Activated gamma-delta T cell (primary cell): ENCODE measurements at places on chromosomes 11 and 22.

DNA sequence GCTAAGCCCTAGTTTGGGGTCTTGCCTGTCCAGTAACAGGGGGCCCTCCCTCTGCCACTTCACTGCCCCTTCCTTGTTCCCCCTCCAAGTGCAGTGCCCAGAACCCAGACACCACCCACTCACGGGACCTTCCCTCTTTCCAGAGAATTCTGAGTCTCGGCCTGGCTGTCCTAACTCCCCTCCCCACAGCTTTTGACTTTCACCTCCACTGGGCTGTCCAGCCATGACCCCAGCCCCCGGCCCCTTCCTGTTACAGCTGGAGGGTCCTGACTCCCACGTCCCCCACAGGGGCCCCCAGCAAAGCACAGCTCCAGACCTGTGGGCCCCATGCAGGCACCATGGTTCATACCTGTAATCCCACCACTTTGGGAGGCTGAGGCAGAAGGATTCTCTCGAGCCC is 71.5 kb downstream of the BRD1 start:
- no peak for DNase-seq

DNA sequence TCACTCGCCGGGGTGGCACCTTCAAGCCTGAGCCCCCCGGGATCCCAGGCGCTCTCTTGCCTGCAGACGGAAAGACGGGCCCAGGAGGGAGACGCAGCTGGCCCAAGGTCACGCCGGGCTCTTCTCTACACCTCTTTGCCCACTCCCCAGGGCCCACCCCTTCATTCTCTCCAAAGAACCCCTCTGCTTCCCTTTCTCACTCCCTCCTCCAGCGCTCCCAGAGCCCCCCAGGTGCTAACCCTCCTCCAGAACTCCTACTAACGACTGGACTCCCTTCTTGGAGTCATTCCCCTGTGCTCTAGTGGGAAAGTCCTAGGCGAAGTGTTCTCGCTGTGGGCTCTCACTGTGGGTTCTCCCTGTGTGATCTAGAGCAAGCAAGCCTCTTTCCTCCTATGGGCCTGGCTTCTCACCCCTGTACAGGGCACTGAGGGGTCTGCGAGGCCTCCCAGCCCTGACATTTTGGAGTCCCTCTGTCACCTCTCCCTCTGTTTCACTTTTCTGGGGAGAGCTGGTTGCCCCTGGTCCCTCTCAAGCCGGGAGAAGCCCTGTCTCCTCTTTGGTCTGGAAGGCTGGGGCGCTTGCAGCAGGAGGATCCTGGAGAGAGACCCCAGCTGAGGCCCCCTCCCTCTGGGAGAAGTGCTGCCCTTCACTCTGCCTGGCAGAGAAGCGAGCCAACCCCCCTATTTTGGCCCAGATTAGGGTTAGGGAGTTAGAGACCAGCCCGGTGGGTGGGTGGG is 858 bp downstream of the OAF start:
- no peak for DNase-seq

- no peak for DNase-seq
Measured at GRCh38 chr11:104836691-104837090, 61.6 kb downstream of the CASP12 start.

- DNase-seq, result no peak
Measured at GRCh38 chr11:2533587-2534133, 88.9 kb downstream of the KCNQ1 start.

DNA sequence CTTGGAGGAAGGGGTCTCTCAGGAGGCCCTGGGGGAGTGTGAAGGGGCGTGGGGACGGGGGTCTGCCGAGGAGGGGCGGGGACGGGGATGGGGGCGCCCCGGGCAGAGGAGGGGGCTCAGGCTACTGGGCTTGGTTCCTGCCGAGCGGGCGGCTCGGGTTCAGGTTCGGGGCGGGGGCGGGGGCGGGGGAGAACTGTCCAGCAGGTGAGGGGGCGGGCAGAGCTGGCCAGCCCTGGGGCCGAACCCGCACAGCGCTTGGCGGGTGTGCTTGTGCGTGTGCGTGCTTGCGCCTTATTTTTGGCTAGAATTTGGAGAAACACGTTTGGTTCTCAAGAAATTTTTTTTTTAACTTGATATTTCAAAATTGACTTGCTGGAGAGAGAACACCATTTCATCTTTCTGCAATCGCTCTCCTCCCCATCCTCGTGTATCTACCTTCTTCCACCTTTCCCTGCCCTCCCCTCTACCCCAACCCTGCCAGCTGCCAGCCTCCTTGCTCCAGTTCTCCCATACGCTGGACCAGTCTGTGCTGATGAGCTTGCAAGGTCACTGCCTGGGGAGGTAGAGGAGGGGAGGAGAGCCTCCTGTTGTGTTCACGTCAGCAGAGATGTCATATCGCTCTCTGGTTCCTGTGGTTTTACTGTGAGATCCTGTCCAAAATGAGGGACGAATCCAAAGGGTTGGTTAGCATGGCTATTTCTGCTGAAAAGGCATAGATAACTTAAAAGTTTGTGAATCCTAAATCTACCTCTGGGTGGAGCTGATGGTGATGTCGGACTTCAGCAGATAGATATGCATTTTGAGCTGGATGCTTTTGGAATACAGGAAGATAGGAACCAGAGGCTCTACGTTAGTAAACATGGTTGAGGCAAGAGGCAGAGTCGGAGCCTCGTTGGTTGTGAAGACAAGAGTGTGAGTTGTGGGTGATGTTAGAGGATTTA is 668 bp downstream of the MADD start:
- no peak for DNase-seq

- no peak for DNase-seq
Measured at GRCh38 chr22:19434401-19434800, 2.1 kb downstream of the MRPL40 start.

- no peak for DNase-seq
Measured at GRCh38 chr11:79925570-79925969, 484.7 kb upstream of the TENM4 start.

DNA sequence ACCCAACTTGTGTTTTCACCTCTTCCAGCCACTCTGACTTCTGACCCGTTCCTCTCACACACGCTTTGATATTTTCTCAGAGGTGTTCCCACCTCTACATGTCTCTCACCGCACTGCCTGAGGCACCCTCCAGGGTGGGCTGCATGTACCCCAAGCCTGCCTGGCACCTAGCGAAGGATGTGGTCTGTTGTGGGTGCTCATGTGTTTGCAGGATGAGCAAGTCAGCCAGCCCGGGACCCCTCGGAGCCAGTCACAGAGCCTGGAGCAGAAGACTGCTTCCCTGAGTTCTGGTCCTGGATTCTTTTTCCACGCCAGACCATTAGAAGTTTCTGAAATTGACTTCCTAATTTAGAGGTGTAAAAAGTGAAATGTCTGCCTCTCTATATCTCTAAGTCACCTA is 3.8 kb downstream of the GTSE1 start:
- DNase-seq, result no peak

DNA sequence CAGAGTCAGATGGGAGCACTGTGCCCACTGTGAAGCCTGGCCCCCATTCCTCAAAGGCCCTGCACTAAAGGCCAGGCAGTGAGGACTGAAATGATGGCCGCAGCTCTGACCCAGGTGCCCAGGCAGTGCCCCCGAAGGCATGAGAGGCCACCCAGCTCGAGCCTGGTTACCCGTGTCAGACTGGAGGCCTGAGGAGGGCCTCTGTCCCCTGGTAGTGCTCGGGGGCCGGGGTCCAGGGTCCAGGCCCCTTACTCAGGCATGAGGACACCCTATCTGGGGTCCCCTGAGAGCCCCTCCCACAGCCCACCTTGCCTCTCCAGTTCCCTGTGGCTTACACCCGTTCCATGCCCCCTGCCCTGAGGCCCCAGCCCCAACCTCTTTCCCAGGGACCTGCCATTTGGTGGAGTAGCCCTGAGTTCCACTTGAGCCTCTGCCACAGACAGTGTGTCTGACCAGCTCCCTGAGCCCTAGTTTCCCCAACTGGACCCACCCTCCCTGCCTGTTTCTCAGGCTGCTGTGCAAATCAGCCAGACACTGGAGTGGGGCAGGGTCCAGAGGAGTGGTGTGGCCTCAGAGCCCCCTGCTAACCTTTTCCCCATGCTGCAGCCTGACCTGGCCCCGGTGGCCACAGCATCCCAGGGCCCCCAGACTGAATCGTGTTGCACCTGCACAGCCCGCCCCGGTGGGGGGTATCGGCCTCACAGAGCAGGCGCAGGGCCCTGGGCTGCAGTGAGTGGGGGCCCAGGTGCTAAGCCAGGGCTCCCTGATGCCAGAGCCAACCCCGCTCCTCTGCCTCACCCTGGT is 10.8 kb upstream of the ANKRD13D start:
- no peak for DNase-seq

DNA sequence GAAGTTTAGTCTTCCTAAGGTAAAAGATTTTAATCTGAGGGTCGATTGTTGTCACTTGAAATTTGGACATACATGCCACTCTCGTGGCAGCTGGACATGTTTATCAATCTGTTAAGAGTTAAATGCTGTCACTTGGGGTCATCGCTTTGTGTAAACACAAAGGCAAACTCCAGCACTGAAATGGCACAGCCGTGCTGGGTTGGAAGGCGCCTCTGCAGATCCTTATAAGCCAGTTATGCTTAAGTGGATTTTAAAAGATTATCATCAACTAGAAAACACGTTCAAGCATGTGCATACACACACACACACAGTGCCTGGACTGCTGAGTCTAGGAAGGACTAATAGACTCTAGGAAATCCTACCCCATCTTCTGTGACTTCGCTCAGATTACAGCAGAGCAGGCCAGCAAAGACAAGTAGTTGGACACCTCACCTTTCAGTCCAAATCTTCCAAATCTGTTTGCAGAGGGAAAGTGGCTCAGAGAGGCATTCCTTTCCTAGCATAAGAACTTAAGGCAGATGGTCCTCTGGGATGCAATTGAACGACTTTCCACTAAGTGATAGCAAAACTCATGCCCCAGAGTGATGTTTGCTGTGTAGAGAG is 83.7 kb downstream of the CACNG2 start:
- no peak for DNase-seq

- DNase-seq, result no peak
Measured at GRCh38 chr11:97738751-97739150, 1282.0 kb upstream of the CNTN5 start.

- DNase-seq, result no peak
Measured at GRCh38 chr11:19342036-19342435, 101.3 kb upstream of the E2F8 start.
